ENCODE measurements at places on chromosomes 11 and 22. TPM values are rescaled to one million over a fixed set of nuclear protein-coding genes. Genes with fewer than 3 reads are reported as not detected.

TRIM6 gene
- total RNA-seq = not detected

EED gene
- 40.2 TPM for total RNA-seq

C22orf31 gene
- total RNA-seq = not detected

ARRB1 gene
- total RNA-seq = not detected

Measured in OCI-LY7 (cell line).